CD4-positive, alpha-beta memory T cell (primary cell): ENCODE measurements at places on chromosomes 3 and 15. TPM values are rescaled to one million over a fixed set of nuclear protein-coding genes. Genes with fewer than 3 reads are reported as not detected.

DNA sequence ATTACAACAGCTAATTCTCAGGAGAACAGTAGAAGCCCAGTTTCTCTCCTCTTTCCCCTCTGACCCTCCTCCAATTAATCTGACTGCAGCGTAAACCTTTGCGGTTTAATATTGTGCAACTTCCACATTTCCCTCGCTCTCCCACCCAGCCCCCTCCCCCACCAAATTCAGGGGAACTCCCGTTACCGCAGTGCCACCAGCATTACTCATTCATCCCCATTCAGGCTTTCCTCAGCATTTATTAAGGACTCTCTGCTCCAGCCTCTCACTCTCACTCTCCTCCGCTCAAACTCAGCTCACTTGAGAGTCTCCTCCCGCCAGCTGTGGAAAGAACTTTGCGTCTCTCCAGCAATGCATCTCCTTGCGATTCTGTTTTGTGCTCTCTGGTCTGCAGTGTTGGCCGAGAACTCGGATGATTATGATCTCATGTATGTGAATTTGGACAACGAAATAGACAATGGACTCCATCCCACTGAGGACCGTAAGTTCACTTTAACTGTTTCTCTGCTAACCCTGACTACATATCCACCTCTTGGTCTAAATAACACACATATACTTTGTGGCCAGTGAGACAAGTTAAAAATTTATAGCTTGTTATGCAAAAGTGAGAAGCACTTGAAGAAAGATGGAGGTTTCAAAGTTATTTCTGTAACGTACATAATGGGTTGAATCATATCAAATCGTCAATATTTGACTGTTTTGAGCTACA, at the start of gene PTX3:
Gene PTX3, plus strand, starts transcription at position 268 of the 709 bp plus-strand sequence. Its CDS starts 84 bp downstream, at position 352.
- H3K4me3 ChIP-seq = no peak within 1 kb of the TSS
- no peak within 1 kb of the TSS for H3K27ac ChIP-seq
- no peaks in the 10 kb centered on the region for H3K36me3 ChIP-seq
- no peaks in the 10 kb centered on the region for H3K27me3 ChIP-seq

DNA sequence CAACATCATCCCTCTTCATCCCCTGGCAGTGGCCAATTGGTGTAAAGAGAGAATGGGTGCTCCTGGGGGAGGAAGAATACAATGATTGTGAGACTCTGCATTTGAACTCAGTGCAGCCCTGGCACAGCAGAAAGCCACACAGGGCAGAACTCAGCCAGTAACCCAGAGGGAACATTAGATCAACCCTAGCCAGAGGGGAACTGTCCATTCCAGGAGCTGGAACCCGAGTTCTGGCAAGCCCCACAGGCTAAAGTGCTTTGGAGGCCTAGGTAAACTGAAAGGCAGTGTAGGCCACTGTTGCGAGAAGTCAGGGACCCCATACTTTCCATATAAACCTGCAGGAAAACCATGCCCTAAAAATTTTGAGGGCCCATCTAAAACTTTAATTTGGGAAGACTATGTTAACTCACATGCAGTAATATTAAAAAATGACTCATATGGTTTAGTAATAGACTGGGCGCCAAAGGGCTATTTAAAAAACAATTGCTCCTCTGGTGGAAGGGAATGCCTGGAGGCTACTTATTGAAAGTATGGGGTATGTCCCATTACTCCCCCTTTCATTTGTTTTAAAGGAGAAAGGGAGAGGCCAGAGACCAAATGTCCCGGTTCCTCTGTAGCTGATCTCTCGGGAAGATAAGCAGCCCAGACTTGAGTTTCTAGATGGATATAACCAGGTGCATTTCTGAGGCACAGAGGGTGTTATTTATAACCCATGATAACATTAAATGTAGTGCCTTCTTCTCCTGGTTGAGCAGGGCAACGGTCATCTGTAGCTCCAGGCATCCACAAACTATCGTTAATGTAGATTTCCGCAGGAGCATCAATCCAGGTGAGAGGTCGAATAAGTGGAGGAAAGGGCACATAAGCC, 5.8 kb upstream of the RAD51 start:
- H3K4me1 ChIP-seq = peaks cover 11% of the 10 kb centered on the region
- DNase-seq = no peak
- no peak overlapping the region for H3K4me3 ChIP-seq
- no peak overlapping the region for H3K27ac ChIP-seq
- H3K36me3 ChIP-seq = peaks cover 9% of the 10 kb centered on the region

GRCh38 chr3:2896308-2896939, 213.8 kb downstream of the IL5RA start:
- no peaks in the 10 kb centered on the region for H3K27me3 ChIP-seq
- no peak overlapping the region for H3K4me3 ChIP-seq
- no peaks in the 10 kb centered on the region for H3K36me3 ChIP-seq
- no peak for DNase-seq
- no peak overlapping the region for H3K27ac ChIP-seq

- H3K27me3 ChIP-seq = no peaks in the 10 kb centered on the region
- H3K4me3 ChIP-seq = no peak overlapping the region
- H3K4me1 ChIP-seq = no peaks in the 10 kb centered on the region
- no peak overlapping the region for H3K27ac ChIP-seq
- DNase-seq = no peak
- no peaks in the 10 kb centered on the region for H3K36me3 ChIP-seq
Observed at GRCh38 chr15:53108319-53108718, 318.2 kb upstream of the ONECUT1 start.

GRCh38 chr3:193016437-193016901, 98.8 kb upstream of the MB21D2 start:
- no peaks in the 10 kb centered on the region for H3K4me1 ChIP-seq
- no peaks in the 10 kb centered on the region for H3K27me3 ChIP-seq
- H3K4me3 ChIP-seq = no peak overlapping the region
- H3K36me3 ChIP-seq = no peaks in the 10 kb centered on the region
- no peak for DNase-seq

GRCh38 chr3:37569991-37570390, 291.7 kb upstream of the CTDSPL start:
- H3K4me3 ChIP-seq = no peak overlapping the region
- H3K27me3 ChIP-seq = no peaks in the 10 kb centered on the region
- H3K4me1 ChIP-seq = no peaks in the 10 kb centered on the region
- DNase-seq = no peak
- H3K36me3 ChIP-seq = no peaks in the 10 kb centered on the region

DNA sequence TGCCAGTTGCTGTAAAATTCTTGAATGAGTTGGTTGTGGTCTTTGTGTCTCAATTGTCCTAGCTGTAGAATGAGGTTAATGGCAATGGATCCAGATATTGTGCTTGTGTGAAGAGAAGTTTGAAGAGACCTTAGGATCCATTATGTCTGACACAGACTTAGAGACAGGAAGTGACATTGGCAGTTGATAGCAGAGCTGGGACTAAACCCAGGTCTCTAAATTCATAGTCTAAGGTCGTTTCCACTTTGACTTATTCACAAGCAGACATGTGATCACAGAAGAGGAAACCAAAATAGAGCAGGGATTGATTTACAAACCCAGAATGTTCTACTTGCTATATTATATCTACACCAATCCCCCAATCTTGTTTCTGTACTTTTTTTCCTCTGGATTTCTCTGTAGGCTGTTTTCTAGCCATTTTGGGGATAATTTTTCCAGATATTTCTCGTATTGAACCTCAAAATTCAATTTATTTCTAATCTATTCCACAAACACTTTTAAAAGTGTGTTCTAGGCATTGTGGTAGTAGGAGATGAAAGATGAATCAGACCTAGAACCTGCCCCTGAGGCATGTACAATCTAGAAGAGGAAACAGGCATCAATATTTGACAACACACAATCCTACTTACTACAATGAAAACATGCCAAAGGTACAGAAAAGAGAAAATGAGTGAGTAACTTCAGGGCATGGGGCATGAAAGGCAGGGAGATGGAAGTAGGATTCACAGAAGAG, 123.3 kb downstream of the NFKBIZ start:
- no peaks in the 10 kb centered on the region for H3K27me3 ChIP-seq
- no peaks in the 10 kb centered on the region for H3K36me3 ChIP-seq
- H3K4me1 ChIP-seq = no peaks in the 10 kb centered on the region
- no peak for DNase-seq
- no peak overlapping the region for H3K4me3 ChIP-seq

GRCh38 chr15:30055604-30056003, 27.2 kb upstream of the GOLGA8J start:
- no peaks in the 10 kb centered on the region for H3K36me3 ChIP-seq
- H3K4me1 ChIP-seq = no peaks in the 10 kb centered on the region
- H3K4me3 ChIP-seq = no peak overlapping the region
- no peak for DNase-seq
- H3K27ac ChIP-seq = no peak overlapping the region
- no peaks in the 10 kb centered on the region for H3K27me3 ChIP-seq

DNA sequence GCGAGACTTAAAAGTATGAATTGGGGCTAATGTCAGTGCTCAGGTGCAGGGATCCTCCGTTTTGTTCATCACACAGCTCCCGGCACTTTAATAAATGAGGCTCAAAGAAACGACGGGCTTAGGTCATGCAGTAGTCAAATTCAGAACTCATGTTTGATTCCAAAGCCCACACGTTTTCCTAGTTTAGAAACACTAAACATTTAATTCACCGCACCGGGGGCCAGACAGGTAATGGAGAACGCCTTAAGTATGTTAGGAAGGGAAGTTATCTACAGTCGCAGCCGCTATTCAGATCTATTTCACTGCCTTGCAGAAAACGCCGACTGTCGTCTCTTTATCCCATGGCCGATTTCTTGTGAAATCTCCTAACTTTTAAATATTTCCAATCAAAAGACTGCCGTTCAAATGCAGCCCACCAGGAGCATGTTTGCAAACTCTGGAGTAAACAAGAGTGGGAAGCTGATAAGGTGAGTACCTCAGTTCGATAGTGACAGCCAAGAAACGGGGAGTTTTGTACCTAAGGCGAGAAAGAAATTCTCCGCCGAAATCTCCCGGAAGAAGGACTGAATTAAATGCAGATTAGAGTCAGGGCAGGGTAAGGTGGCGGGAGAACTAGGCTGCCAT, 569 bp downstream of the HIGD2B start:
- peak overlapping the region; percentile 95 for H3K4me3 ChIP-seq
- peak overlapping the region; percentile 76 for H3K27ac ChIP-seq
- H3K4me1 ChIP-seq = peaks cover 15% of the 10 kb centered on the region
- no peaks in the 10 kb centered on the region for H3K36me3 ChIP-seq
- DNase-seq = peak; percentile 34

DNA sequence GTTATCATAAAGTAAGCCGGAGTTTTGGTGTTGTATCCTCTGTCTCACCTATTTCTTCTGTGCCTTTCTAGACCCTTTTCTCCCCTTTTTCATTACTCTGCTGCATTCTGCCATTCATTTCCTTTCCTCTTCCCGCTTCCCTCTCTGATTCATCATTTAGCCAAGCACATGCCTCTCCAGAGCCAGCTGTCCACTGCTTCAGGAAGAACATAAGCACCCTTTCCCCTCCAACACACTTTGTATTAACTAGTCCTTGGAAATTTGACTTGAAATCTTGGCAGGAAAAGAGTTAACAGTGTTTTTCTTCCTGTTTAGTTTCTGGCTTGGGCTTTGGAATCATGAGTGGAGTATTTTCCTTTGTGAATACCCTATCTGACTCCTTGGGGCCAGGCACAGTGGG, 9.7 kb downstream of the APH1B start:
- H3K36me3 ChIP-seq = no peaks in the 10 kb centered on the region
- H3K27me3 ChIP-seq = no peaks in the 10 kb centered on the region
- H3K4me1 ChIP-seq = peaks cover 7% of the 10 kb centered on the region
- no peak overlapping the region for H3K4me3 ChIP-seq
- no peak overlapping the region for H3K27ac ChIP-seq

- H3K27me3 ChIP-seq = peaks cover 8% of the 10 kb centered on the region
- no peaks in the 10 kb centered on the region for H3K36me3 ChIP-seq
- no peak overlapping the region for H3K4me3 ChIP-seq
Observed at GRCh38 chr3:125967156-125967555, 1.8 kb upstream of the ROPN1B start.

DNA sequence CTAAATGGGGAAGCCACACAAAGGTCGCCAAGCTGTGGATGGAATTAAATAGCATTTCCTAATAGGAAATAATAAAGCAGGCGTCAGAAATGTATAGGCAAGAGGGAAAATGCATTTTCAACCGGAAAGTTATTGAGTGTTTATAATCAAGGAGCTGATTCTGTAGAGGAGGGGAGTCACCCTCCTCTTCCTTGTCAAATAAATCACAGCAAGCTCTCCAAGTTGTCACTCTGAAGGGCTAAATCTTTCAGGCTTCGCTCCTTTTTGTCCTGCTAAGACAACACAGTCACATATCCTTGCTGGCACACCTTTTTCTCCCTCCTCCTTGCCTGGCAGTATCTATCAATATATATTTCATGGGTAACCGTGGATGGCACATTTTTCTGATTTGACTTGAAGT, 338.4 kb downstream of the SATB1 start:
- H3K27me3 ChIP-seq = no peaks in the 10 kb centered on the region
- no peak overlapping the region for H3K27ac ChIP-seq
- H3K4me1 ChIP-seq = no peaks in the 10 kb centered on the region
- H3K36me3 ChIP-seq = no peaks in the 10 kb centered on the region

DNA sequence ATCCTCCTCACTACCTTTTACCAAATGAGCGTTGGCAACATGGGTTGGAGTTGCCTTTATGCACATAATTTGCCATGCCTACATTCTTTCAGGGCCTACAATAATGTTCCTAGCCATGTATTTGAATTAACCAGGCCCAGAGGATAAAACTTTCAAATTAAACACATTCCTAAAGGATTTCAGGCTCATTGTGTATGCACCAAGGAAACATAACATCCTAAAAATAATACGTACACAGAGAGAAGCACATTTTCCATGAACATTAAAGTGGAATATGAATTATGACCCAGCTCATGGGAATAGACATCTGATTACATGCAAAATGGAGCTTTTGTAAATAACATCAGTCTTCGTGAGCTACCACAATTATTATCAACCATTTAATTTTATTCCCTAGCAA, 203.3 kb downstream of the RORA start:
- H3K27ac ChIP-seq = no peak overlapping the region
- DNase-seq = no peak
- no peaks in the 10 kb centered on the region for H3K4me1 ChIP-seq

- no peak overlapping the region for H3K27ac ChIP-seq
- H3K27me3 ChIP-seq = no peaks in the 10 kb centered on the region
Observed at GRCh38 chr3:365268-365667, 168.7 kb downstream of the CHL1 start.

Gene SENP5
- polyA plus RNA-seq = 9.7 TPM

Gene ZNF620
- 3.4 TPM for polyA plus RNA-seq

Gene CCR1
- 0.07 TPM for polyA plus RNA-seq

Gene TYRO3
- polyA plus RNA-seq = not detected

Gene ARGFX
- polyA plus RNA-seq = not detected

Gene STRIT1
- not detected for polyA plus RNA-seq

Gene DAPK2
- 0.93 TPM for polyA plus RNA-seq

Gene PDZRN3
- polyA plus RNA-seq = not detected

Gene PLAAT1
- not detected for polyA plus RNA-seq

Gene GOLGA8R
- polyA plus RNA-seq = 0.06 TPM
